ENCODE measurements at places on chromosomes 4 and X.

DNA sequence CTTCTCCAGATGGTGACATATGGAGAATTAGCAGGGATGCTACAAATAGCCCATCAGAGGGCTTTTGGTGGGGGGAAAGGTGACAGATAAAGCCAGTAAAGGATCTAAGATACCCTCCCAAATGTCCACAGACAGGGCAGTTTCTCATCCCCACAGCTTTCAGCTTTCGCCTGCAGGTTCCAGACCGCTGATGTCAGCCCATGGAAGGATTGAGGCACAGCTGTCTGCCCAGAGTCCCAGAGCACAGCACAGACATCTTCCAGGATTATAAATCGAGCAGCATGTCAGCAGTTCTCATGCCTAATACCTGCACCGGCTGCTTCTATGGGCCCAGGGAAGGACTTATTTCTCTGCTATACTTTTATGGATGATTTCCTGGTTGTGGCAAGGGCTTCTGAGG is 96.7 kb upstream of the MXRA5 start:
- no peak for DNase-seq

DNA sequence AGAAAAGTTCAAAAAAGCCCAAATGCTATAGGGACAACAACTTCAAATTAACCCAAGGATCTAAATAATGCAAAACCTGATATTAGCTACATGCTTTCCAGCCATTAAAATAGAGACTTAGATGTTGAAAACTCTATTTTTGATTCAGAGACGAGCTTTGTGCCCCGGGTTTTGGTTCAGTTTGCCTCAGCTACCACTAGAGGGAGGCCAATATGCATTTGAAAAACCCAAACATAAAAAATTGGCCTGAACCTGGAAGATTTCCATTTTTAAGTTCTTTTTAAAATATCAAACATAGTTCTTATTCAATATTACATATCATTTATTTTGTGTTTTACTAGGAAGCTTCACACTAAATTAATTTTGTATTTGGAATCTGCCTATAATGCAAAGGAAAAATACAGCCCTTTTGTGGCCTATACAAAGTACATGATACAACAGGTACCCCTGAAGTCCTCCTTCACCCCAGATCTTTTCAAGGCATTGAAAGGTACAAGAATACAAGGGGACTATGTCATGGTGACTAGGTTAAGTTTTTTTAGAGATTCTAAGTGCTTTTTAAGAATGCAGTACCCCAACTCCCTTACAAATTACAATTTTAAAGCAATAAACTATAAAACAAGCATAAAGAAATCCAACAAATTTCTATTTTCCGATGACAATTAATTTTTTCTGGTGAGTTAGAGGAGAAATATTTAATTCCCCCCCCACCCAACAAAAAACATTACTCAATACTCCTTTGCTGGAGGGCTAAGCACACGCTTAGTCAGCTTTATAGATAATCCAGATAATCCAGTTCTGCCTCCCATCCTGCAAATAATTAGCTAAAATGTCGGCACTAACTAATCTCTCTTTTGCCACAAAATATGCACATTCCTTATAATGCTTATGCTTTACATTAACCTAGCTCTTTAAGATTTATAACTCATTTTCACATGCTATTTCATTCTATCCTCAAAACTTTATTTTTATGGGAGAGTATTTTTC is 97.7 kb upstream of the PTPN13 start:
- DNase-seq: peak; percentile 58

DNA sequence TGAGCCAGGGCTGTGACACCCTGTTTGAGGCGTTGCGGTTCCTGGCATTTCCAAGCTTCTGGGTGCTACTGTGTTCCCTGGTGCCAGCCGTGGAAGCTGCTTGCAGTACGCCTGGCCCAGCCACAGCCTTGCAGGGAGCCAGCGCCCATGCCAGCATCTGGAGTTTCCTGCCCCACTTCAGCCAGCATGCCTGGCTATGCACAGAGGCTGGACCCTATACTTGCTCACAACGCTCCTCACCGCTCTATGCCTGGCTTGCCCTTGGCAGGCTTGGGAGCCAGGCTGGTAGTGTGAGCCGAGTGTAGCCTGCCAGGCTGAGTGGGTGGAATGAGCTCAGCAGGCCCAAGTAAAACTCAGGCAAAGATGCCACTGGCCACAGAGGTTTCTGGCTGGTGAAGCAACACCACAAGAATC is 22.4 kb downstream of the PRRG1 start:
- peak; percentile 41 for DNase-seq

- peak; percentile 38 for DNase-seq
Measured at GRCh38 chr4:8104491-8105305, 53.9 kb downstream of the ABLIM2 start.

DNA sequence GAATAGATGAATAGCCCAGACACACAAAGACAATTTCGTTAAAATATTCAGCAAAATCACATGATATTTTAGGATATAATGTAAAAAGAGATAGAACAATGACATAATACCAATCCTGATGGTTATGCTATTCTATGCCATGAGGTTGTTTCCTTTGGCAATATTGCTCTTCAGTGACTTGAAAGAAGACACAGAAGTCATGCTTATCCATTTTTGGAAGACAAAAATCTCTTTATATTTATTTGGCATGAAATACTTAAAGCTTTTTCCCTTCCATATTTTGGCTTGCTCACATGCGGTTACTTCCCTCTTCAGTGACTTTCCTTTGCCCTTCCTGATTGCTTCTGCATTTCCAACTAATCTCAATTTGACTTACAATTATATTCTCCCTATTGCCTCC is 314.8 kb downstream of the IQCM start:
- no peak for DNase-seq

DNA sequence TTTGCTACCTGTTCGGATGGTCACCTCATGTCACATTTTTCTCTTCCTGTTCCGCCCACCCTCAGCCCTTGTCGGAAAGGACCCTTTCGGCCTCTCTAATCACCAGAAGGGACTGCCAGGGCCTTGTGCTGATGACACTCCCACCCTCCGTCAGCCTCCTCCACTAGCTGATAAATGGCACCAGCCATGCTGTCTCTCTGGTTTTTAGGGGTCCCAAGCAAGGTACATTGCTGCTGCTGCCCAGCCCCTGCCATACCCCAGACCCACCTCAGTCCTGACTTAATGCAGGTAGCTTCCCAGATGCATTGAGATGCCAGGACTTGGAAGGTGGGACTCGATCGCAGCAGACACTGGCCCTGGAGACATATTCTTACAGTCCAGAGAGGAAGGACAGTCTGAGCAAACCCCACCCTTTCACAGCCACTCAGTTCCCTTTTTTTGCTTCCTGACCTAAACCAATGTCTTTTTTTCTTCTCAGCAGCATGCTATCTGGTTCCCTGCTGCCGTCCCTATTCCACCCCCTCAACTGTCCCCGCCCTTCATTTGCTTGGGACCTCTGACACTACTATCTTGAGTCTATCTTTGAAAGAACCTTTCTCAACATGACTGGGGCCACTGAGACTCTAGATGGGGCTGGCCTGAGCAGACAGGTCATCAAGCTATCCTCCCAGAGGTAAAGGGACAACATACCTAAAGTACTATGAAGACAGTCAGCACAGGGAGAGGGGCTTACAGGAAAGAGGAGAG is at the start of gene BTK:
BTK (minus strand) TSS at position 397 of the 747 bp plus-strand sequence. CDS start 10,907 bp downstream, outside the sequence.
- DNase-seq: peak; percentile 46

DNA sequence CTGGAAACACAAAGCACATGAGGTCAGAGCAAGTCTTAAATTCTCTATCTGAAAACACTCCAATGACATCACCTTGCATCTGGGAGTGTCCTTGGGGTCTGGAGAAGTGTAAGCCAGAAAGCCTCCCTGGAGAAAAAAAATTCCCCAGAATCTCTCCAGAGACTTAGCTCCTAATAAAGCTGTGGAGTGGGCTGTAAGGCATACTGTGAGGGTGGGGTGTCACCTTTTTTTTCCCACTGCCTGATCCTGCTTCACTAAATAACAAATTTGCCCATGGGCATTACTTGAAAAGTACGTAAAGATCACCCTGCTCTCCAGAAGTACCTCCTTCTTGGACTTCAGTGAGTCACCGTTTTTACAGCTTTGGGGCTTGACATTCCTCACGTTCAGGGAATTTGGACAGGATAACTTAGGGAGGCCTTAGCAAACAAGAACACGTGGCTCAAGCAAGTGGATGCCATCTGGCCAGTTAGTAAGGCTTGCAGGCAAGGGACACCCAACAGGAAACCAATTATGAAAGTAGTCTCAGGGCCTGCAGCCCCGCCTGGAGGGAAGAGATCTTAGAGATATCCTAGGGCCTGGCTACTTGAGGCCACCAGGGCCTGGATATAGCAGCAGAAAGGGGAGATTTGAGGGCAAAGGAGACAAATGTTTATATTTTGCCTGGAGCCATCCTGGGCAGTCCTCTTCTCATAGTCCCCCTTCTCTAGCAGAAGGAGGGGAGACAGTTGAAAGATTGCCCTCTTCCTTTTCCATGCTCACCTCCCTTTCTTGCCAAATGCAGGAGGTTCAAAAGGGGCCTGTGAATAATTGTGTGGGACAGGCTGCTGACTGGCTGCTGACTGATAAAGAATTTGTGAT is 60.1 kb upstream of the PLAC1 start:
- DNase-seq: no peak

- no peak for DNase-seq
Measured at GRCh38 chr4:69568787-69569186, 70.7 kb downstream of the UGT2A2 start.

- DNase-seq: no peak
Measured at GRCh38 chr4:102632241-102633065, 128.3 kb downstream of the MANBA start.

- no peak for DNase-seq
Measured at GRCh38 chr4:73721435-73721834, 18.9 kb upstream of the CXCL8 start.

DNA sequence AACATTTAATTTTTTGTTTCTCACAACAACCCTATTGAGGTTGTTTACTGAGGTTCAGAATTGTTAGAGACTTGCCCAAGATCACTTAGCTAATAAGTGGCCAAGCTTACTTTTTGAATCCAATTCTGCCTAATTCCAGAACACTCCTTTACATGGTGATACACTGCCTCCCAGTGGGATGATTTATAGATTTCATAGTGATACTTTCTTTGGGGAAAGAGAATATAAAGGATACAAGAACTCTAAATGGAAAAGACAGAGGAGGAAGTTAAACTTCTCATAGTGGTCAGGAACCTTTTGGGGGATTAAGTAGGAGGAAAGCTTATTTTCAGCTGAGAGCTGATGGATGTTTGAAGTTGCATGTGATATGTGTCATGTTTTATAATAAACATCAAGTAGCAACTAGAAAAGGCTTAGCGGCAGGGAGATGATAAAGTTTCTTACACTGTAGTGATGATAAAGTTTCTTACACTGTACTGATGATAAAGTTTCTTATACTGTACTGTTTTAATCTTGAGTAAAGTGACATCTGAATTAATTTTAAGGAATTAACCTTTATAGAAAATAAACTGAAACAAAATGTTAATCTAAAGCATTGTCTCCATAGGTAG is 15.3 kb downstream of the STAG2 start:
- DNase-seq: no peak

GRCh38 chrX:137387646-137388045 is 178.3 kb upstream of the ZIC3 start:
- no peak for DNase-seq

GRCh38 chrX:115226929-115227328 is 7.0 kb downstream of the LRCH2 start:
- DNase-seq: no peak

- no peak for DNase-seq
Measured at GRCh38 chr4:141643557-141643956, 7.2 kb downstream of the IL15 start.

GRCh38 chr4:2442175-2442993 is 23.6 kb downstream of the CFAP99 start:
- DNase-seq: peak; percentile 13

Measured in right cardiac atrium (tissue), 5 donors.